ENCODE measurements at places on chromosomes 11 and 22.

GRCh38 chr11:116224889-116225200 is 547.9 kb downstream of the BUD13 start:
- DNase-seq = no peak

DNA sequence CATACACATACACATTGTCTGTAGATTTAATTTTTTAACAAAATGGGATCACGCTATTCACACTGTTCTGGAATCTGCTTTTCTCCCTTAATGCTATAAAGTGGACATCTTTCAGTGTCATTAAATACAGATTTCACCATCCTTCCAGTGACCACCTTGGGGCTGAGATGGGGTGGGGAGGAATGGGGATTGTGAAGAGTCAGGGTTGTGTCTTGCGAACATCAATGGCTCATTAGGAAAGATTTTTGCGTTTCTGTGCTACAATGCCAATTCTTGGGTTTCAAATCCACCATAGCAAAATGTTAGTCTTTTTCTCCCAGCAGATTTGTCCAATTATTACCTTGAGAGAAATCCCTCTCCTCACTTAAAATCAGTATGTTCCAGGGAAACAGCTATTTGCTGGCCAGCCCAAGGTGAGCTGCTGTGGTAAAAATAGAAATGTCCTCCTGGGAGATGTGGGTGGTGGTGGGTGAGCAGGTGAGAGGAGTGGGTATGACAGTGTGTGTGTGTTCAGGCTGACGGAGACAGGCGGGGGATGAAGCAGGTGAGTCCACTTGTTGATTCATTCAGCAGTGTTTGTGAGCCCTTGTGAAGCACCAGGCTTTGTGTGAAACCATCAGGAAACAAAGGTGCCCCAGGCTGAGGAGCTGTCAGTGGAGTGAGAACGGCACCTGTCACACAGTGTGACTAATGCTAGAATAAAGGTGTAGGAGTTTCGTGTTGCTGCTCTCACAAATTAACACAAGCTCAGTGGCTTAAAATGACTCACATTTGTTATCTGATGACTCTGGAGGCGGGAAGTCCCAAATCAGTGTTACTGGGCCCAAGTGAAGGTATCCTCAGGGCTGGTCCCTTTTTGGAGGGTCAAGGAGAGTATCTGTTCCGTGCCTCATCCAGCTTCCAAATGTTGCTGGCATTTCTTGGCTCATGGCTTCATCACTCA is 1.7 kb upstream of the CBX6 start:
- DNase-seq = peak; percentile 51

DNA sequence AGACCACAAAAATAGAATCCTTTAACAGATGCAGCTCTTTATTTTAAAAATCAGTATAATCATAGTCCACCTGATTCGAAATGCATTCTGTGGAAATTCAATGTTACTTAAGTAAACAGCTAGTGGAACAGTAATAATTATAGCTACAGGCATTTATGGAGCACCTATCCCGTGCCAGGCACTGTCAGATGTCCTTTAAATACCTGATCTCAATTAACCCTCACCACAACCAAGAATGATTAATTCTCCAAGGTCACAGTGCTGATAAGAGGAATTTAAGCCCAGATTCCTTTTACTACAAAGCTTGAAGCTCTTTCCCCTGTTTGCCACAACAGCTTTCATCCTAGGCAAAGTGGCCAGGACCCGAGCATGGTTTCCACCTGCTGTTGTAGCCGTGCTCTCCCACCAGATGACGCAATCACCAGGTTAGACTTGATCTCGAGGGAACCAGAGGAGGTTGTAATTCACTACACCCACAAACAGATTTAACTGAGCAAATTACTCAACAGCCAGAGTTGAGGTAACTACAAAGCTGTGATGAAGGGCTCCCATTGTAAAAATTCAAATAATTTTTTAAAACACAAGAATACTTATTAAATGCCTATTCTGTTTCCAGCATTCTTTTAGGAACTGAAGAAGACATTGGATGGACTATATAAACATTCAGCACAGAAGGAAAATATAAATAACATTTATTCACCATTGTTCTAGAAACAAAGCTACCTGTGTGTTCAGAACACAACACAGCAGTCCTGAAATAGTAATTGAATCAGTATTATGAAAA is 10.3 kb downstream of the PRDM10 start:
- peak; percentile 44 for DNase-seq

GRCh38 chr11:103407641-103408040 is 298.4 kb downstream of the DYNC2H1 start:
- no peak for DNase-seq

DNA sequence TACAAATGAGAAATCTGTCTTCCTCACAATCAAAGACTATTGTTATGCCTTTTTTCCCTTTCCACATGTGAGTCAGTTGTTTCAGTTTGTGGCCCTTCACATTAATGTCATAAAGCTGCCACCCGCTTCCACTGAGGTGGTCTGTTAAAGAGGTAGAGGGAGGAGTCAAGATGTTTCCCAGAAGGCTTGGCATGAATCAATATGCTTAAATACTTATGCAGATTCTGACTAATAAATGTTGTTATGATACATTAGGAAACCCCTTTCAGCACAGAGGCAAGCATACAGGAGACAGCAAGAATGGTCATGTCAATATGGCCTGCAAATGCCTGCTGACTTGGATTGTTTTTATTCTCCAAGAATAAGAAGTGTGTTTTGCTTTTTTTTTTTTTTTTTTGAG is 6.5 kb downstream of the RTN3 start:
- DNase-seq = no peak

DNA sequence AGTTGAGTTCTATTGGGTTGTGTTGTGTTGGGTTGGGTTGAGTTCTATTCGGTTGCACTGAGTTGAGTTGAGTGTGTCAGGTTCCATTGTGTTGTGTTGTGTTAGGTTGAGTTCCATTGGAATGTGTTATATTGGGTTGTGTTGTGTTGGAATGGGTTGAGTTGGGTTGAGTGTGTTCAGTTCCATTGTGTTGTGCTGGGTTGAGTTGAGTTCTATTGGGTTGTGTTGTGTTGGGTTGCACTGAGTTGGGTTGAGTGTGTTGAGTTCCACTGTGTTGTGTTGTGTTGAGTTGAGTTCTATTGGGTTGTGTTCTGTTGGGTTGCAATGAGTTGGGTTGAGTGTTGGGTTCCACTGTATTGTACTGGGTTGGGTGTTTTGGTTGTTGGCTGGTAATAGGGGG is 35.5 kb downstream of the ALX4 start:
- no peak for DNase-seq

DNA sequence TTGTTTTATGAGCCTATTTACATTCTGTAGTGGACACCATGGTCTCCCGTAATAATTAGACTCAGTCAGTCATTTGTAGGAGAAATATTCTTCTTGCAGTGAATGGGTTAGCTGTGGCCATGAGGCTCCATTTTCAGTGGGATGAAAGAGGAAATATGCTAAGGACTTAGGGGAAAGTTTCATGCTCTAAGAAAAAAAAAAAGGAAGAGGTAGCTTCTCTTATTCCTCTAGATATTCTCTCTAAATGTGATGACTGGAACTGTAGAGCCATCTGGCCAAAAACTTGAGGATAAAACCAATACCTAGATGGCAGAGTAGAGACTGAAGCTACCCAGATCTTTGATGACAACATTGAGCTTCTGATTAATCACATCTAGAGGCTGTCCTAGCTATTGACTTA is 75.8 kb upstream of the SESN3 start:
- DNase-seq = no peak

- no peak for DNase-seq
These were observed 97.2 kb downstream of the MICAL2 start for GRCh38 chr11:12207384-12208150.

GRCh38 chr11:60433401-60433800 is 4.0 kb downstream of the MS4A5 start:
- DNase-seq = no peak

- no peak for DNase-seq
These were observed 17.3 kb downstream of the TRMU start for GRCh38 chr22:46352691-46353386.

DNA sequence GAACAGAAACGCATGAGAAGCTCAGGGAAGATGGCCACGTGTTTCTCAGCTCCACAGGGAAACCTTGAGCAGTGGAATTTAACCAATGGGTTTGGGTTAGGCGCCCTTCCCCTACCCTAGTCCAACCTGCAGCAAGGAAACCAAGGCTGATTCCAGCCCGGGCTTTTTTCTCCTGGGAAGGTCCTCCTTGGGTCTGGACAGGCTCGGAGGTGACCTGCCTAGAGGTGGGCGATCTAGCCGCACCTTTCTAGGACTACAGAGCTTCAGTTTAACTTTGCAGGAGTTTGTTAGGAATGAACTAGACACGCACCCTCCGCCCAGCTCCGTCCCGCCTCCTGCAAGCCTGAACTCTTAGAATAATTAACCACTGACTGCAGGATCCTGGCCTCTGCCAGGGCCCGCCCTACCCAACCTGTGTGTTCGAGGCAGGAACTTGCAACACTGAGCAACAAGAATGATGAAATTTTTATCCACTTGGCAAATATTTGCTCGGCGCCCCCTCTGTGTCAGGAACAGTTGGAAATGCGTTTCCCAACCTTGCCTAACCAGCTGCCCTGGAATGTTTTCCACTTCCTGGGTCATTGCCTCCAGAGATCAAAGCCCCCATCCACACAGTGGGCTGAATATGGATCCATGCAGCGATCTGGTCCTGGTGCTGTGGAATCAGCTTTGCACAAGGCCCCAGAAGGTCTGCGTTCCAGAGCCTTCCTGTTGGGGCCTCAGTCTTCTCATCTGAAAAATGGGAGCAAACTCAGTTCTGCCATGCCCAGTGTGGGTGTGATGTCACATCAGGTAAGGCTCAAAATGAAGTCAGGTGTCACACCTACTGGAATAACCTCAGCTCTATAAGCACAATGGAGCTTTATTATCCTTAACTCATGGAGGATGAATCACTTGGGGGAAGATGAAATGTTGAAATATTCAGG is 13.3 kb downstream of the MPST start:
- DNase-seq = peak; percentile 44

- DNase-seq = peak; percentile 61
These were observed 9.9 kb downstream of the MICAL2 start for GRCh38 chr11:12120031-12121008.

GRCh38 chr11:62881579-62882430 is 1.1 kb downstream of the SLC3A2 start:
- DNase-seq = no peak

DNA sequence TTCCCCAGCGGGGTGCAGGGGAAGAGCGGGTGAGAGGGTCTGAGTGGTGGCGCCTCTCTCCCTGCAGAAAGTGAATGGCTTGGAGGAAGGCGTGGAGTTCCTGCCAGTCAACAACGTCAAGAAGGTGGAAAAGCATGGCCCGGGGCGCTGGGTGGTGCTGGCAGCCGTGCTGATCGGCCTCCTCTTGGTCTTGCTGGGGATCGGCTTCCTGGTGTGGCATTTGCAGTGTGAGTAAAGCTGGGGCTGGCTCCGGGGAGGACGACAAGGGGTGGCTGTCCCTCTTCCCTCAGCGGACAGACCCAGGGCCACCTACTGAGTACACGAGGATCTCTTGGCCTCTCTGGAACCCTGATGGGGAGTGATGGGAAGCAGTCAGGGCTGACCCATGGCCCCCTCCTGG is 28.5 kb downstream of the ST14 start:
- DNase-seq = peak; percentile 80

- DNase-seq = no peak
These were observed 29.9 kb downstream of the SERPINH1 start for GRCh38 chr11:75591966-75592365.

GRCh38 chr11:67530282-67530592 is 7.0 kb upstream of the CABP2 start:
- DNase-seq = no peak

Data from ELF-1 (cell line).